Femur (tissue), 1 donor: ENCODE measurements at places on chromosomes 4 and X.

GRCh38 chr4:11710453-11711093 is 281.9 kb upstream of the HS3ST1 start:
- no peak for DNase-seq

DNA sequence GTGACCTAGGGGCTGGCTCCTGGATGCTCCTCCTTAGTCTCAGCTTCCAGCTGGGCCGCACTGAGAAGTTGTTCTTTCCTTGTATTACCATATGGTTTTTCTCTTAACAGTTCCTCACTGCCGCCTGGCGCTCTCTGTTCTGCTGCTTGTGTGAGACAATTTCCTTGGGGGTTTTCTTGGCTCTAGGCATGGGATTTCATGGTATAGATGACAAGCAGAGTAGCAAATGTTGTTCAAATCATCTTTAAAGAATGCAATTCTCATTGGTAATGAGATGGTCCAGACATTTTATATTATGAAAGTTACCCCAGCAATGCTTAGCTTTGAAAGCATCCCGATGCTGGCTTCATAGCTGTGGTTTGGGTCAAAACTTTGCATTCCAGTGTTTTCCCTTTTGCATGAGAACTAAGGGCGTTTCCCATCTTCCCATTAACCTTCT is 37.6 kb downstream of the SEPTIN11 start:
- peak; percentile 88 for DNase-seq

DNA sequence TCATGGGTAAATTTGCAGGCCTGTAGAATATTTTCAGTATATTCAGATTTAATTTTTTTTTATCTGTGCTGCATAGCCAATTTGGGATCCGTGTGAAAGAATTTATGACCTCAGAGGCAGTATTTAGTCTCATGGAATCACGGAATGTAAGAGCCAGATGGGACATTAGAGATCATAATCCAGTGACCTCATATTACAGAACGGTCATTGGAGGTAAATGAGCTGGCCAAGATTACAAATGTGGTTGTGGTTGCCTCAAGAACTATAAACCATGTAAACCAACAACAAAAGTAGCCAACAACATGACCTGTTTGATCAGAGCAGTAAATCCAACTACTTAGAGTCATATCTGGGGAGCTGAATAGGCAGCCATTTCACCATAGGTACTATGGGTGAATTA is 71.6 kb downstream of the AMOT start:
- no peak for DNase-seq

DNA sequence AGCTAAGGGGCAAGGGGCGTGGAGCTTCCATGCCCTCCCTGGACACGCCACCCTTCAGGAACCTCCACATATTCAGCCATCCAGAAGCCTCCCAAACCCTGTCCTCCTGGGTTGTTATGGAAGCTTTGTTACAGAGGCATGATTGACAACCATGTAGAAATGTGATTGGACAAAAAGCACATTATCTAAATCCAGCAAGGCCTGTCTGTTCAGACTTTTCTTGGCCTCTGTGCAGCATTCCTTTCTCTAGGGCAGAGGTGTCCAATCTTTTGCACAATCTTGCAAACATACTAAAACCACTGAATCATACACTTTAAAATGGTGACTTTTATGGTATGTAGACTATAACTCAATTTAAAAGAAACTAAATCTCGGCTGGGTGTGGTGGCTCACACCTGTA is 12.7 kb downstream of the STEEP1 start:
- no peak for DNase-seq

- no peak for DNase-seq
These were observed 19.0 kb downstream of the IGSF1 start for GRCh38 chrX:131270080-131270479.

DNA sequence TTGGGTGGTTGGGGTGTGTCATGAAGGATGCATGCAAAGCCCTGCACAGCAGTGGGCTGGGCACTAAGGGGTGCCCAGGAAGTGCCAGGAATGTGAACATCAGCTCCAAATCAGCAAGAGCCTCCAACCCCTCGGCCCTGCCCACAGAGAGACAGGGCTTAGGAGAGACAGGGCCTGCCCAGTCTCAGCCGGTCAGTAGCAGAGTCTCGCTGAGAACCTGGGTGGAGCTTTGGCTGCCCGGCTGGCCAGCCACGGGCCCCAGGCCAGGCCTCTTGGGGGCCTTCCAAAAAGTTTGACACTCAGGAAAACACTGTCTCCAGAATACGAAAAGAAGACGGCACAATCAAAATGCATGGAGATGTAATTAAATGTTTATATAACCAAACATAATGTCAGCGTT is 4.3 kb upstream of the MXD4 start:
- peak; percentile 80 for DNase-seq

- DNase-seq, result no peak
These were observed 1.3 kb upstream of the CCNI start for GRCh38 chr4:77076889-77077635.

GRCh38 chr4:85886665-85887064 is 411.7 kb downstream of the ARHGAP24 start:
- no peak for DNase-seq

DNA sequence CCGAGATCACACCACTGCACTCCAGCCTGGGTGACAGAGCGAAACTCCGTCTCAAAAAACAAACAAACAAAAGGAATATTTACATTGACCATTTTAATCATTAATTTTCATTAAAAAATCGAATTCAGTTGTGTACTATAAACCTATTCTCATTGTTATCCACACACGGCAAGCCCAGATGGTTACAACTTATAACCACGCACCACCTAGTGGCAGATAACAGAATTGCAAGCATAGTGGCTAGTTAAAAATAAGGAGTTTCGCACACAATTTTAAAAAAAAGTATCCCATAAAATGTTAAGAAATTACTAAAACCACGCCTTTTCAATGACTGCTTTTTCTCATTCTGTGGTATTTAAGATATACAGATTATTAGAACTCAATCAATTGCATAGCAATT is 25.4 kb downstream of the MBNL3 start:
- DNase-seq, result no peak

DNA sequence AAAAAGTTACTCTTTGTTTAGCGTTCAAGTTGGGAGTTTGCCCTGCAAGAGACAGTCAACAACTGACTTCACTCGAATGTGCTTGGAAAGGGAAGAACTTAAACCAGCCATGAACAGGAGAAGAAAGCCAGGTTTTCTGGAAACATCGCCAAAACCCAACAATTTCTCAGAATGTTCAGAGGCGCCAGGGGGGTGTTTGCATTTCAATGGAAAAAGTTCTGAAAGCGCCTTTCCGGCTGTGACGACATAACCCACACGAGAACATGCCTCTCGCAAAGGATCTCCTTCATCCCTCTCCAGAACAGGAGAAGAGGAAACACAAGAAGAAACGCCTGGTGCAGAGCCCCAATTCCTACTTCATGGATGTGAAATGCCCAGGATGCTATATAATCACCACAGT is 78.1 kb upstream of the ADGRA3 start:
- peak; percentile 28 for DNase-seq

- no peak for DNase-seq
These were observed 222.4 kb downstream of the HHIP start for GRCh38 chr4:144868309-144868708.

DNA sequence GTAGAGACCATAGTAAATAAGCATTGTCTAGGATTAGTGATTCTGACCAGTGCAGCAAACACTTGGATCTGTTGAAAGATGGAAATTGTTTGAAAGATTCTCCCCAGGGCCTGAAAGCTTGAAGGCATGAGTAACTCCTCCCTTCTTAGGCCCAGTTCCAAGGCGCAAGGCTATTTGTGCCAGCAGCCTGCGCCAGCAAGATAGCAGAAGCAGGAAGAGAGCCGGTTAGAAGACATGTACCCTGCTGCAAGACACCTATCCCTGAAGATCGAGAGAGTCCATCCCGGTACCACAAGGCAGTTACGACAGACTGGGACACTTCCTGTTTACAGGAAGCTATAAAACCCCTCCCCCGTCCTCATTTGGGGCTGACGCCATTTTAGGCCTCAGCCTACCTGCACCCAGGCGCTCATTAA is 72.4 kb upstream of the JADE1 start:
- DNase-seq, result no peak

DNA sequence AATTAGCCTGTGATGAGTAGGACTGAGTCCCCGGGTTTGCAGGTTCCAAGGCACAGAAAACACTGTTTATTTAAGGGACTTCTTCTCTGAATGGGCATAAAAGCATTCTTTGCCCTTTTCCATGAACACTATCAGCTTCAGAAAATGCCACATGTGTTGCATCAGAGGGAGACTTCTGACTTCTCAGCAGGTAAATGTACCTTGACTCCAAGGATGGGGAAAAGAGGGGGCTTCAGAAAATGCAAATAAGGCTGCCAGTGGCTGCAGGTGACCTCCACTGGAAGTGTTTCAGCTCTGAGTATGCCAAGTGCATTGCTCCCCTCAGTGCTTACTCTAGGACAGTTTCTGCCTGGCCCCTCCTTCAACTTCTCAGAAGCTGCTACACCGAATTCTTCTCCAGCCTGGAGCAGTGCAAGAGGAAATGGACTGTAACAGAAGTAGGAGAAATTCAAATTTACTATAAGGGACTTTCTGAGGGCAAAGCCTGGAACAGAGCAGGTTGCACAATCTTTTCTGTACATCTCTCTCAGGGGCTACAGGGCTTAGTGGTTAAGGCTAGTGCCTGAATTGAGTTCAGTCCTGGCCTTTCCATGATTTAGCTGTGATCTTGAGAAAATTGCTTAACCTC is 233.2 kb downstream of the PTTG2 start:
- no peak for DNase-seq

- no peak for DNase-seq
These were observed 31.7 kb downstream of the FGFRL1 start for GRCh38 chr4:1043162-1043561.

- no peak for DNase-seq
These were observed 80.4 kb downstream of the FRAS1 start for GRCh38 chr4:78137532-78137931.

DNA sequence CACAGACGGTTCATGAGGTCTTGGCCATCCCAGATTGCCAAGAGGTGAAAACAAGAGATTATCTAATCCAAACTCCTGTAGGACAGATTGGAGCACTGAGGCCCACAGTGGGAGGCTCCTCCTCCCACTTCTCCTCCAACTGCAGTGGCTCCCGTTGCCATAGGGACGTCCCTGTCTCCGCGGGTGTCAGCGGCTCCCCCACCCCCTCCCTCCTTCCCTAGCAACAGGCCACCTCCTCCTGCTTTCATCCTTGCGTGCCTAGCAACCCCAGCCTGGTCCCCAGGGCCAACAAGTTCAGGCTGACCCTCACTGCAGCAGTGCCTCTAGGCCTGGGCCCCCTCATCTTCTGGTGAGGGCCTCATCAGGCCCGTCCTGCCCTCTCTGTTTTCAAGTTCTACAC is 6.8 kb upstream of the IQSEC2 start:
- DNase-seq, result peak; percentile 51

DNA sequence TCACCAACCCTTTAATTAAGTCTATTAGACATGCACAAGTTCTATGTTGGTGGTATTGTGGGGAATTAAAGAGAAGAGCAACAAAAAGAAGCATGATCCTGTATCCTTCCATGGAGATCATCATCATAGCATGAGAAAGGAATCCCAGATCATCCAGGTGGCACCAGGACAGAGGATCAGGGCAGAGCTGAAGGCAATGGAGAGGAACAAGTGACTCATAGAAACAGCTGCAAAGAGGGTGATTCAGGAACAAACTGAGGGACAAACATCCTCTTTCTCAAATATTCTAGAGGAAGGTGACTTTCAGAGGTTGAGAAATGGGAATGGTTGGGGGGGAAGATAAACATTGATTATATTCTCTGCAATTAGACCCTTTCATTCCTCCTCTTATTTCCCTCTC is 105.5 kb upstream of the OTUD4 start:
- DNase-seq, result no peak

GRCh38 chrX:34884817-34885216 is 57.8 kb upstream of the FAM47B start:
- DNase-seq, result no peak

DNA sequence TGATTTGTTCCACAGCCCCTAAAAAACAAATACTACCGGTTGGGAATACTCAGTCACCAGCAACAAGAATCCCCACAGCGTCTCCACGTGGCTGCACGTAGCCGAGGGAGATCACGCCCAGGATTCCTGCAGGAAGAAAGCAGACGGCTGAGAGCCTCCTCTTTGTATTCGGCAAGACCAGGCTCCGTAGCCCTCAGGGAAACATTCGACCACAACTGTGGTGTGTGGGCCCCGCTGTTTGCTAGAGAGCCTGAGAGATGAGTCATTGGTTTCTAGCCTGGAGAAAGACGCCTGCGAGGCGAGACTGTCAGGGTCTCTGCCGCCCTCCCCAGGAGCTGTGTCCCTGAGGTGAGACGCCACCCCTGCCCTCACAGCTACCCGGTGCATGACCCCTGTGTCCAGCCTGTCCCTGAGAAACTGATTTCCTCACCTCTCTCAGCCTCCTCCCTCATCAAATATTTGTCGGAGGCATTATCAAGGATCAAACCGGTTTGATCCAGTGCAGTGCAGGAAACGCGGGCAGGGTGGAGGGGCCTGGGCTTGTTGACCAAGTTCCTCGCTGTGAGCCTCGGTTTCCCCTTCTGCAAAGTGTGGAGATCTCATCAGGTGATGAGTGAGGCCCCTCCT is 4.7 kb upstream of the S100P start:
- peak; percentile 84 for DNase-seq

DNA sequence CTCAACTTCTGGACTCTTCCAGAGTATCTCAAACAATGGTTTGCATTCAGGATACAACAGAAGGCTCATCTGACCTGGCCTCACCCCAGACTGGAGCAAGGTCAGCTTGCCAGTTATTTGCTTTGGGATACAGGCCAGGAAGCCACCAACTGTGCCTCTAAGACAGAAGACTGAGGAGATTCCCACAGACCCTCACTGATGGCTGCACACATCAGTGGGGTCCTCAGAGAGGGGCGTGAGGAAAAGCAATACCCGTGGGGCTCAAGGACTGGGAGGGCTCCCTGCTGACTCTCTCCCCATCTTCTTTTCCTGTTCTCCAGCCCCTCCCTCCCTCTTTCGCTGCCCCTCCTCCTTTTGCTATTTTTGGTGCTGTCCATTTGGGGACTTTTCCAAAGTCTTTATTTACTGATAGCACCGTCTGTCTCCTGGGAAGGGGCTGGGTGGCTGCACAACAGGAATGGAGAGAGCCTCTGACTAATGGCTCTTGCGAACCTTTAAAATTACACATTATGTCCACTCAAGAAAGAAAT is 23.2 kb downstream of the RELL1 start:
- DNase-seq, result peak; percentile 29
